ENCODE measurements at places on chromosomes 5 and 9.

DNA sequence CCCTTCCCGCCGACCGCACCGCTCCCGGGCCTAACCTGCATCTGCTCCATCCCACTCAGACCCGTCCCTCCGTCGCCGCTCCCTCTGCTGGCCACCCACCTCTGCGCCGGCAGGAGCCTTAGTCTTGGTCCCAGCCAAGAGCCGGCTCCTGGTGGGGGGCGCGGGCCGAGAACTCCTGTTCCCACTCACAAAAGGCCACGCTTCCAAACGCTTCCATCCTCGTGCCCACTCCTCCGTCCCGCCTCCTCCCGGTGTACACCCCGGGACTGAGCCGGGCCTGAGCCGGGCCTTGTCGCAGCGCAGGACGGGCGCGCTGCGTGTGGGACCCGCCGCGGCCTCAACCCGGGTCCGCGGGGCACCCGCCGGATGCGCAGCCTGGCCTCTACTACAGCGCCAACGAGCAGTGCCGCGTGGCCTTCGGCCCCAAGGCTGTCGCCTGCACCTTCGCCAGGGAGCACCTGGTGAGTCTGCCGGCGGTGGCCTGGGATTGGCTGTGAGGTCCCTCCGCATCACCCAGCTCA is 7.5 kb downstream of the ADAMTS13 start:
- no peak for DNase-seq

DNA sequence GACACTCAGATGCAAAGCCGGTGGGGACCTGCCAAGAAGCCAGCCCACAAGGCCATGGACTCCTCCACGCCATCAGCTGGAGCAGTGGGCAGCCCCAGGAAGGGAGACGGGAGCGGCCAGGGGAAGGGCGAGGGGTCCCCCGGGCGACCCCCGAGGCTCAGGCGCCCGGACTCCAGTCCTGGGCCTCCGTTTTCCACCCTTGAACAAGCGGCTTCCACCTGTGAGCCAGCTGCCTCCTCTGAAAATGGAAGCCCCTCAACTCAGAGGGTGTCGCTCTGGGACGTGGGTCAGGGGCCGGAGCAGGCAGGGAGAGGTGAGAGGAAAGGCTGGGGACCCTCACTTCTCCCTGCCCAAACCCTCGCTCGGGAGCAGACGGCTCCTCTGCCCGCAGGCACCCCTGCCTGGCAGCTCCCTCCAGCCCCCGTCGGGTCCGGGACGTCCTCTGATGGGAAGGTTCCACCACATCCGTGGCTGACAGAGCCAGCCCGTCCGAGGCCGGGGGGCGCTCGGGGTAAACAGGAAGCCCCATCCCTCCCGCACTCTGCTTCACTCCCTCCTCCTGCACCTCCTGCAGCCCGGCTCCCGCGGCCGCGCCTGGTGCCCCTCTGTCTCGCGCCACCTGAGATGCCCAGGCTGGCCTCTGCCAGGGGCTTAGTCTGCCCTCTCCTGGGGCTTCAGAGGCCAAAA is 3.7 kb upstream of the EGFL7 start:
- DNase-seq: no peak

DNA sequence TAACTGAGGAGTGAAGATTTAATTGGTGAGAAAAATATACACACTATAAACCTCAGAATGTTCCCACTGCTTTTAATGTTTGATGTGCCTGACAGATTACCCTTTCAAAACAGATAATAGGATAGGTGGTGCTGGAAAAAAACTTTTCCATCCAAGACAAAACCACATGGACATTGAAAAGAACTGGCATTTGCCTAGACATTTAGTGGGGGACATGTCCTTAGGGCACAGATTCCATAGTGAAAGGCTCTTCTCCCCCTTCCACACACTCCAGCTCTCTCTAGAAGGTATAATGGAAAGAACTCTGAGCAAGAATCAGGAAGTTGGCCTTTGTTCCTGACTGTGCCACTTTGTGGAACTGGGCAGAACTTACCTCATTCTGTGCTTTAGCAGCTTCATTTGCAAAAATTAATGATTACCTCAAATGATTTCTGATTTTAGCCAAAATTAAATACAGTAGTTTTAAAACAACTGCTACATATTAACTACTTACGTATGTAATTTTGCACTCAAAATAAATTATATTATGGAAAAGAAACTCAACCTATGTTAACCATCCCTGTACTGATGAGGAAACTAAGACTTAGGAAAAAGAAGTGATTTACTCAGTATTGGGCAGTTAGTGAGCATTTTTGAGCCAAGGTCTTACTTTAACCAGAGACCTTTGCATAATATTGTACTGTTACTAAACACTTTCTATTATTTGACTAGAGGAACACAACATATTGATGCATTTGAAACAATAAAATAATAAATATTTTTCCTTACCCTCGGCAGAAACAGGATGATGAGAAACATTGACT is 43.3 kb downstream of the TMC1 start:
- DNase-seq: no peak

DNA sequence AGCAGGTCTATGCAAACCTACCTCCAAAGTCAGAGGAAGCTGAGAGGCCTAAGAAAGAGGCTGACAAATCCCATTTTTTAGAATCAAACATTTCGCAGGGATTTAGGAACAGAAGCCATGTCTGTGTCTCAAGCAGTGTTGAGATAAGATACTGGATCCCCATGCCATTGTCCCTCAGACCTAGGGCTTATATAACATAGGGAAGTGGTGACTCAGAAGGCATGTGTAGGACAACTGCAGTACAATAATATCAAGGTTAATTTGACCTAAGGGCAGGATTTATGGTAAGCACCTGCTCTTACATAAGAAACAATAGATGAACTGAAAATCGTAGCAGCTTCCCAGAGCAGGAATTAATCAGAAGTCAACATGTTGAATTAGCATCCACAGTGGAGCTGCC is 459.4 kb downstream of the ANXA1 start:
- no peak for DNase-seq

- no peak for DNase-seq
These were observed 136.9 kb upstream of the FBN2 start for GRCh38 chr5:128674837-128675446.

All from NCI-H187 treated with DMSO at 0.1 percent for 48 hours (cell line).